ENCODE measurements at places on chromosomes 1 and 21.

GRCh38 chr1:47243910-47244309 lies 11.9 kb upstream of the TAL1 start:
- no peak for DNase-seq

DNA sequence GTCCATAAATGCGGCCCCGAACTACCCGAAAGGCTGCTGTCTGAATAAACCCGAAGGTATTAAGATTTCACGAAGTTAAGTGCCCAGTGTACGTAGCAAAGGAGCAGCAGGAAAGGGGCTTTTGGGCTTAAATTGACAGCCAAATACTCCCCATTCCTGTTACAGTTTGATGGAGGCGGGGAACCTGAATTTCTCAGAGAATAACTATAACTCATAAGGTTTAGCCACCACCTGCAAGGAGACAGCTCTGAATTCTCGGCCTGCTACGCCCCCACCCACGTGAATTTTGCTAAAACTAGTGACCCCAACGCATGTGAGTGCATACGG lies 5.2 kb downstream of the GFI1 start:
- no peak for DNase-seq

DNA sequence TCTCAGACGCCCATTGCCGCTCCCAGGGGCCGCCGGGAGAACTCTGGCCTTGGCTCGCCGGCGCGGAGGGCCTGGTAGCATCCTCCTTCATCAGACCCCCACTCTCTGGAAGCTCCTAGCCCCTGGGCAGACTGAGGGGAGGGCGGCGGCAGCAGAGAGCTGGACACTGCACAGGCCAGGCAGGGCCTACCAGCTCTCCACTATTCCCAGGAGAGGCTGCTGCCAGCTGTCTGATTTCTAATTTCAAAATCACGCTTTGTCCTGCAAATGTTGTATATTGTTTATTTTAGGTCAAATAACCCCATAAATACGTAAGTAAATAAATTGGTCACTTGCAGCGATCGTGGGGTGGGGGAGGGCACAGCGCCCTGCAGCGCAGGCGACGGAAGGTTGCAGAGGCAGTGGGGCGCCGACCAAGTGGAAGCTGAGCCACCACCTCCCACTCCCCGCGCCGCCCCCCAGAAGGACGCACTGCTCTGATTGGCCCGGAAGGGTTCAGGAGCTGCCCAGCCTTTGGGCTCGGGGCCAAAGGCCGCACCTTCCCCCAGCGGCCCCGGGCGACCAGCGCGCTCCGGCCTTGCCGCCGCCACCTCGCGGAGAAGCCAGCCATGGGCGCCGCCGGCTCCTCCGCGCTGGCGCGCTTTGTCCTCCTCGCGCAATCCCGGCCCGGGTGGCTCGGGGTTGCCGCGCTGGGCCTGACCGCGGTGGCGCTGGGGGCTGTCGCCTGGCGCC lies at the start of gene MTARC1:
MTARC1 (plus strand) TSS at position 577 of the 732 bp plus-strand sequence; CDS start at position 609, 32 bp downstream.
- peak; percentile 76 for DNase-seq

GRCh38 chr1:164772635-164773034 lies 213.7 kb downstream of the PBX1 start:
- DNase-seq, result no peak

GRCh38 chr1:231053493-231054162 lies 13.6 kb upstream of the FAM89A start:
- DNase-seq, result no peak

DNA sequence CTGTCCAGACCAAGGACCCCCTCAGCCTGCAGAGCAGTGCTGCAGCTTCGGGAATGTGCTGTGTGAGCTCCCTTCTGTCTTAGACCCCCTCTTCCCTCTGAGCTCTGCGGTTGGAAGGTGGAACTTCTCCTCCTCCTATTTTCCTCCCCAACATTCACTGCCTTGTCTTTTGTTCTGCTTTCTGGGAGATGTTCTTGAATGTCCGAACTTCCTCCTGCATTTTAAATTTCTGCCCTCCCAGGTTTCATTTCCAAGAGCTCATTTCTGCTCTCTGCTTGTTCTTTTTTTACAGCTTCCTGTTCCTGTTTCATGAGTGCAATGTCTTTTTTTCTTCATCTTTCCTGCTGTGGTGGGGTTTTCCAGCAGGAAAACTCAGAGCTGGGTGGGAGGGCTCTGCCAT lies 29.3 kb downstream of the RRP1 start:
- no peak for DNase-seq

GRCh38 chr1:47507144-47507543 lies 69.3 kb downstream of the FOXD2 start:
- no peak for DNase-seq

Measured in NCI-H1417 treated with DMSO at 0.1 percent for 48 hours (cell line).